ENCODE measurements at places on chromosomes 4 and X.

- DNase-seq, result peak; percentile 77
These were observed 10.1 kb downstream of the DLG3 start for GRCh38 chrX:70454441-70455365.

DNA sequence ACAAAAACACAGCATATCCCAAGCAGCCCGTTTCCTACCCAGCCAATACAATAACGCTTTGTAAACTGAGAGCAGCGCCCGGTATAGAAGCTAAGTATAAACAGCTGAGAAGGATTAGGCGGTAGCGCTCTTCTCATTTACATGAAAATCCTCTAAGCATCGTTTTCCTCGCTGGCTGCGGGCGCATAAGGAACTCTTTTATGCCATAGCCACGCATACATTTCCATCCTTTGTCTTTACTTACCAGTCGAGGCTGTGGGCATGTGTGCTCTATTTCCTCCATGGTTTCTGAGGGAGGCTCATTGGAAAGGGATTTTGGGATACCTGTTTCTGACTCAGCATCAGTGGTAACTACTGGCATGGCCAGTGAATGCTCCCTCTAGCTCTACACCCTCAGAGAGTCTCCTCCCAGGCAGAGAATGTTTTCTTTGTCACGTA, 383 bp downstream of the PCYT1B start:
- DNase-seq, result no peak

- no peak for DNase-seq
These were observed at the start of gene CORIN for GRCh38 chr4:47837908-47838294. TSS of gene CORIN (minus strand) at chr4:47838067. CDS start at chr4:47837949, 118 bp downstream.

- no peak for DNase-seq
These were observed 7.0 kb downstream of the CHST7 start for GRCh38 chrX:46580613-46581012.

DNA sequence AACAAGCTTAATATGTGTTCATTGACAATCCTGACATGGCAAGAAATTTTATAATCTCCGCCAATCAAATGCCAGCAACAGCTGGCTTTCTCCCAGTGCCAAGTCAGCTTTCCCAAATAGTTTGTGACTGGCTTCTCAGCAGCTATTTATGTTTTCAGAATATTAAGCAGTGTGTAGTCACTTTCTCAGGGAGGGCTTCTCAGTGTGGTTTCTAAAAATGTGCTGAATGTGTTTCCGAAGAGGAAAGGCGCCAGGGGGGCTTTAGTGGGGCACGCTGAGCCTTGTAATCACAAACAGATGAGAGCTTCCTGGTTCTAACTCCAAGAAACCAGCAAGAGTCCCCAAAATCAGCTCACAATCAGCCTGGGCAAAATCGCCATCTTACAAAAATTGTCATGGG, 258.7 kb upstream of the CPEB2 start:
- DNase-seq, result no peak

DNA sequence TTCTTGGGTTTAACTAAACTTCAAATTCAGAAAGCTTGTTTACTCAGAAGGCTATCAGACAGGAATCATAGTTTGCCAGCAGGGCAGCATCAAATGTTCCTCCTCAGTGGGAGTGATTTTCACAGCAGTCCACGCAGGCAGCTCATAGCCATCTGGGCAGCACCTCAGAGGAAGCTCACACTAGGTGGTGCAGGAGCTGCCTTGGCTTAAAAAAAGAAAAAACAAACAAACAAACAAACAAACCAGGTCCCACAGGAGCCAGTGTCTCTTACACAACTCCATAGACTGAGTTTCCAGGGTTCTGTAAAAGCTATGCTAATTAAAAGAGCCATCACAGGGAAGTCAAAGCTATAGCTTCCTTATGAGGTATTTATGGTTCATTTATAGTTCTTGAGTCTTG, 10.5 kb upstream of the KLHL5 start:
- no peak for DNase-seq

DNA sequence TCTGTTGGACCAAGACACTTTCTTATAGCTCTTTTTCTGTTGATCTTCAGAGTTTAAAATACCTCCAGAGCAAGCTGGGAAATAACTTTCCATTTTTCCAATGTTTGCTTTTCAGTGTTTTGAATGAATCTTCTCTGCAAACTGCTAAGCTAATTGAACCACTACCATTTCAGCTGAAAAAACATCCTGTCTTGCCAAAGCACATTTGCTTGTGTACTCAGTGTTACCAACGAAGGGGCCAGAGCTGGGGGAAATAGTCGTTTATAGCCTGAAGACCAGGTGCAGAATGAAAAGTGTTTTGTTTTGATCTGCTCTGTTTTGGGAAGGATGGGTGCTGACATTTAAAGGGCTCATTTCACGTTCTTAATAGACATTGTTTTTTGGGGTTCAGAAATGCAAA, 88.4 kb upstream of the CLNK start:
- DNase-seq, result no peak

- no peak for DNase-seq
These were observed 102.5 kb downstream of the DCHS2 start for GRCh38 chr4:154389148-154389547.

- no peak for DNase-seq
These were observed 6.7 kb downstream of the ARL13A start for GRCh38 chrX:100976211-100976610.

DNA sequence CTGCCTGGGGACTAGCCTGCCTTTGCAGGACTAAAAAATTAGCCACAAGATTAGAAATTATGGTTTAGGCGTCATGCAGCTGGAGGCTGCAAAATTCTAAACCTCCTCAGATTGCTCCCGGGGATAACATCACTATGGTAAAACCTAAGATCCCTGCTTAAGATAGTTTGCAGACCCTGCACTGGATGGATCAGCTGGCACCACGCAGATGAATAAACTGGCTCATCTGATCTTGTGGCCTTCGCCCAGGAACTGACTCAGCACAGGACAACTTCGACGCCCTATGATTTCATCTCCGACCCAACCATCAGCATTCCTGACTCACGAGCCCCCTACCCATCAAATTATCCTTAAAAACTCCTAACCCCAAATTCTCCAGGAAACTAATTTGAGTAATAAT, 482.4 kb downstream of the SPRY1 start:
- no peak for DNase-seq

GRCh38 chr4:54657551-54658251, at the start of gene KIT:
TSS of gene KIT (plus strand) at chr4:54657957. CDS start at chr4:54658015, 58 bp downstream.
- no peak for DNase-seq

- DNase-seq, result no peak
These were observed 10.3 kb downstream of the PLA2G12A start for GRCh38 chr4:109719604-109720003.

- no peak for DNase-seq
These were observed 111.0 kb downstream of the EFNB1 start for GRCh38 chrX:68939868-68940267.

DNA sequence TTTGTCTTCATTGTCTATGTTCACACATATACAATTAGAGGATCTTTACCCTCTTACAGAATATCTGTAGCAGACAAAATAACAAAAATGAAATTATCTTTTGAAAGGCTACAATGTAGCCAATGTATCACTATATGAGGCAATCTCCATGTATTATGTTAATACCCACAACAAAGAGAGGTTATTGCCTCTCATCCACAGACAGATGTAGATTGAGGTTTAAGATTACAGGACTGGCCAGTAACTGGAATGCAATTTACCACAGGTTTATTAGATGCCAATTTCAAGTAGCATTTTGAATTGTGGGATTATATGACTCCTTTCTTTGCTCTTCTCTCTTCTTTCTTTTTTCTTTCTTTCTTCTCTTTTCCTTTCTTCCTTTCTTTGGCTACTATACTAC, 242.6 kb downstream of the ANKRD50 start:
- no peak for DNase-seq

- DNase-seq, result no peak
These were observed 35.2 kb upstream of the ZNF518B start for GRCh38 chr4:10492464-10492863.

- DNase-seq, result no peak
These were observed 342.3 kb upstream of the GALNT7 start for GRCh38 chr4:172826346-172826745.

DNA sequence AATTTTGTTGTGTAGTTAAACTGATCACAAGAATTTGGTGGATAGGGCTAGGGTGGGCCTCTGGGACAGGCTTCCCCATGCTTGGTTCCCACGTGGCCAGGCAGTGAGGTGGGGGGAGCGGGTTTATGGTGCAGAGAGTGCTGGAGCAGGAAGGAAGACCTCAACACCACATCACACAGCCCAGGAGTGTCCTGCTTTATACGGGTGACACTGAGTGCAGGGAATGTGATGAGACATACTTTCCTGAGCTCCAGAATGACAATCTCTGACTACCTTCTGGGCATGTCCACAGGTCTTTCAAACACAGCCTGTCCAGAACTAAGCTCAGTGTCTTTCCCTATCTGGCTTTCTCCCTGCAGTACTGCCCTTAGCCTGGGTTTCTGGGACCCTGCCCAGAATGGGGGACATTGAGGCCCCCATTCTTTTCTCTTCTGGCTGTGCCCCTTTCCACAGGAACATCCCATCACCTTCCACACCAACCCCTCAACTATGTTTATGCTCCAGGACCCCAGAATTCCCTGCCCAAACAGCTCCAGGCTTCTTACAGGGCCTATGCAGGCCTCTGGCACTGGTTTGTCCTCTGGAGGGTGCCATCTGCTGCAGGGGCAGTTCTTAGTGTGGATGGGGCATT, 36.5 kb upstream of the RASL11B start:
- no peak for DNase-seq

GRCh38 chr4:47383829-47384427, 79.6 kb downstream of the COMMD8 start:
- peak; percentile 16 for DNase-seq

DNA sequence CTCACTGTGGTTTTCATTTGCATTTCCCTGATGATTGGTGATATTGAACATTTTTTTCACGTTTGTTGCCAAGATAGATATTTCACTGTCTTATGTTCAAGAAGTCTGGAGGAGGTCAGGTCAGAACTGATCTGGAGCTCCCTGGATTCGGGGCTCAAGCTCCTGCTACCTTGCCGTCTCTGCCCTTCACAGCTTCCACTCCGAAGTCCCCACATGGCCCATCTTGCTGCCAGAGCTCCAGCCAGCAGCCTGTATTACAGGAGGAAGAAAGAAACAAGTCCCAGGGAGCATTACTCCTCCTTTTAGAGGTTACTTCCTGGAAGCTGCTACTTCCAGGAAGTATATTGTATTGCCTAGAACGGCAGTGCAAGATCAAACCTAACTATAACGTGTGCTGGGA, 17.9 kb upstream of the CDKN2AIP start:
- DNase-seq, result no peak

GRCh38 chr4:174707051-174707676, 121.9 kb downstream of the GLRA3 start:
- no peak for DNase-seq

- DNase-seq, result no peak
These were observed 20.0 kb upstream of the EFNB1 start for GRCh38 chrX:68808686-68809357.

DNA sequence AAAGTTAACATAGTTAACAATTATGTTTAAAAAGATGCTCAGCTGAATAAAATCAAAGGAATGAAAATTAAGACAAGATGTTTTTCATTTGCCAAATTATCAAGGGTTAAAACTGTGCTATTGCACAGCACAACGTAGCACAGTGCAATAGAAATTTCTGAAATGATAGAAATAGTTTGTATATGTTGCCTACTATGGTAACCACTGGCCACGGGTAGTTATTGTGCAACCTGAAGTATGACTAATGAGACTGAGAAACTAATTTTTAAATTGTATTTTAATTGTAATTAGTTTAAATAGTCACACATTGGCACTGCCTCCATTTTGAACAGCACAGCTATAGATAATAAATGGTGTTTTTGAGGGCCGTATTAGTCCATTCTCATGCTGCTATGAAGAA, 343.1 kb upstream of the FAM241A start:
- no peak for DNase-seq

DNA sequence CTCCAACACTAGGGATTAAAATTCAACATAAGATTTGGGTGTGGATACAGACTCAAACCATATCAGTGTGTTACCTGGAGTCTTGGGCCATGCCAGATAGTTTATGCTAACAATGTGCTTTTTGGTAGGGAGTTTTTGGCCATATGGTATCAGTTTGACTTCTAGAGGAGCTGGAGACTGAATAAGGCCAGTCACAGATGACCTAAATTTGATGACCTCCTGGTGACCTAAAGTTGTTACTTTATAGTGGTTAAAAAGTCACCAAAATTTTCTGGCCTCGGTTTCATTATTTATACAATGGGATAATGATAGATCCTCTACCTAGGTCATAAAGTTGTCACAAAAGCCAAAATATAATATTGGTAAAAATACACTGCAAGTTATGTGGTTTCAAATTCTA, 877.1 kb downstream of the RAPGEF2 start:
- DNase-seq, result no peak

GRCh38 chr4:5664778-5665177, 43.6 kb downstream of the EVC2 start:
- DNase-seq, result no peak

- DNase-seq, result no peak
These were observed 89.7 kb downstream of the TET2 start for GRCh38 chr4:105236202-105236915.

GRCh38 chr4:147371661-147372060, 109.2 kb upstream of the EDNRA start:
- no peak for DNase-seq

DNA sequence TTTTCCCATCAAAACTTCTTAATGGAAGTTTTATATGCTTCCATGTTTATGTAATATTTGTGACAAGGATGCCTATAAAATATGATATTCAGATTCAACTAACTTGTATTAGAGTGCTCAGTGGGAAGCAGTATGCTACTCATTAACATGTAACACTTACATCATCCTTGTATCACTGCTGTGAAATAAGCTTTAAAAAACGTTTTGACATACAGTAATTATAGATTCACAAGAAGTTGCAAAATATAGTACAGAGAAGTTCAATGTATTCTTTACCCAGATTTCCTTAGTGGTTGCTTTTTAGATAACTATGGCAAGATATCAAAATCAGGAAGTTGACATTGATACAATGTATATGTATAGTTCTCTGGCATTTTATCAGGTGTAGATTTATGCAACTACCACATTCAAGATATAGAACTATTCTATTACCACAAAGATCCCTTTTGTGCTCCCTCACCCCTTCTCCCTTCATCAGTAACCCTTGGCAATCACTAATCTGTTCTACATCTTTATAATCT, 56.3 kb downstream of the DTHD1 start:
- DNase-seq, result no peak

GRCh38 chrX:41384051-41384705, 50.2 kb downstream of the DDX3X start:
- DNase-seq, result peak; percentile 71

DNA sequence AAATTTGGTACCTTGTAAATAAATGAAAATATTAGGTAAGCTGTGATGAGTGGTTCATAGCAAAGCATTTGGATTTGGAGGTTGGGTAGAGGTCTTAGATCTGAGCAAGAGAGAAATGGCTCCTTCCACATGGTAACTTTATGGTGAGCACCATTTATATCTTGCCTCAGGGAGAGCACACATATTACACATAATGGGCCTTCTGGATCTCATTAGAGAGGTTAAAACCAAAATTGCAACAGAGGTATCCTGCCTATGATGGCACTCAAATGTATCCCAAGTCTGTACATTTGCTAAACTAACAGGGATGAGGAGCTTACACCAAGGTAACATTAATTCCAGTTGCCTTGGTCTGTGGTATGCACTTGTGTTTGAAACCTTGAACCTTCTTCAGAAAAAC, 87.1 kb upstream of the PUDP start:
- DNase-seq, result no peak

- no peak for DNase-seq
These were observed 9.4 kb upstream of the ADD1 start for GRCh38 chr4:2834001-2834921.

- no peak for DNase-seq
These were observed 102.9 kb downstream of the TEX13A start for GRCh38 chrX:105117621-105118020.

GRCh38 chrX:128518508-128518907, 466.3 kb upstream of the ACTRT1 start:
- DNase-seq, result no peak
